Psoas muscle (tissue), 8 donors: ENCODE measurements at places on chromosomes 7 and 10. TPM values are rescaled to one million over a fixed set of nuclear protein-coding genes. Genes with fewer than 3 reads are reported as not detected.

GRCh38 chr10:44946205-44946604, 13.4 kb upstream of the RASSF4 start:
- DNase-seq: no peak

GRCh38 chr7:136058546-136058945, 81.4 kb upstream of the MTPN start:
- no peak for DNase-seq

GRCh38 chr7:105675934-105676371, 94.7 kb upstream of the EFCAB10 start:
- DNase-seq: peak; percentile 37

DOCK1 gene
- total RNA-seq: 6.9 TPM
